ENCODE measurements at places on chromosomes 3 and 15.

GRCh38 chr15:59236394-59236793 is 29.8 kb downstream of the LDHAL6B start:
- DNase-seq, result no peak

DNA sequence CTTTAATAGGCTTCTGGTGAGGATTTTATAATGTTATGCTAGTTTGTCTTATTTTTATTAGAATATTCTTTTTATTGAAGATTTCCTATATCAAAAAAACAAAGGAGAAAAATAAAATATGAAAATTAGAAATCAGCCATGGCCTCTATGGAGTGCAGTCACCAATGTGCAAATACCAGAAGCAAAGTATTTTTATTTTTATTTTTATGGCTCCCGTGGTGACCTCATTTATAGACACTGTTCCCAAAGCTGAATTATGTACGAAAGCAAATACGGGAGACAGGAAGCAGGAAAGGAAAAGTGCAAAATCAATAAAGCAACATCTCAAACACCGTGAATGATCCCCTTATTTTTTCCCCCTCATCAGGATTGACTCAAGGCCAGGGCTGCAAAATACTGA is 35.1 kb downstream of the DAZL start:
- DNase-seq, result no peak

- peak; percentile 27 for DNase-seq
Measured at GRCh38 chr3:81869382-81869781, 107.9 kb upstream of the GBE1 start.

DNA sequence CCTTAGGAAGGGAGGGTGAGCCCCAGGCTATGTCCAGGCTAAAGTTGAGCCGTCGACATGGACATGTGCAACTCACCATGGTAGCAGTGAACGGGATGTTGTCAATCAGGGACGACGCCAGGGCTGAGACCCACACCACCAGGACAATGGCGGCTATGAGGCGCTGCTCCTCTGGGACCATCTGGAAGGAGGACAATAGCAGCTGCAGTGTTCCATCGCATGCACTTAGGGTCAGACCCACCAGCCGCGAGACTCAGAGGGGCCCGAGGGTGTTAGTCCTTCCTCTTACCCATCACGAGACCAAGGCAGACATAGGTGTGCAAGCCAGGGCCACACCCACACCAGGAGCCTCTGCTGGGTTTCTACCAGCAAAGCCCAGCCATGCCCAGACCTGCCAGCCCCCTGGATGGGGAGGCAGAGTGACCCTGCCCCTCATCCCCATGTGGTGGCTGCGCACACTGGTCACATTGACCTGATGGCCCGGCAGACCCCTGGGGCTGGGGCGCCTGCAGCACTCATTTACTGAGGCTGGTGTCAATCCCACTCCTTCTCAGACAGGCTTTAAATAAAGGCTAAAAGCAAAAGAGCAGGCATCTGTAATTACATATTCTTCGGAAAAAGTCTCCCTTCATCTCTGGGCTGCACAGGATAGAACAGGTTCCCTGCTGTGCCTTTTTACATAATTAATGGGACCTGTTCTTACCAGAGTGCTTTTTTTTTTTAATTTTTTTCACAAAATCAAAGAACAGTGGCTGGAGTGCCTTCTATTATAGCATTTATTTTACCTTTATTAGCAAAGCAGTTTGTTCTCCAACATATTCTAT is 227.8 kb downstream of the OCA2 start:
- DNase-seq, result no peak

GRCh38 chr15:88894348-88894818 is 961 bp downstream of the HAPLN3 start:
- DNase-seq, result no peak

Measured in suppressor macrophage treated with lipopolysaccharide for 1 hour (primary cell).